Activated naive CD4-positive, alpha-beta T cell (primary cell): ENCODE measurements at places on chromosomes 3 and 15.

DNA sequence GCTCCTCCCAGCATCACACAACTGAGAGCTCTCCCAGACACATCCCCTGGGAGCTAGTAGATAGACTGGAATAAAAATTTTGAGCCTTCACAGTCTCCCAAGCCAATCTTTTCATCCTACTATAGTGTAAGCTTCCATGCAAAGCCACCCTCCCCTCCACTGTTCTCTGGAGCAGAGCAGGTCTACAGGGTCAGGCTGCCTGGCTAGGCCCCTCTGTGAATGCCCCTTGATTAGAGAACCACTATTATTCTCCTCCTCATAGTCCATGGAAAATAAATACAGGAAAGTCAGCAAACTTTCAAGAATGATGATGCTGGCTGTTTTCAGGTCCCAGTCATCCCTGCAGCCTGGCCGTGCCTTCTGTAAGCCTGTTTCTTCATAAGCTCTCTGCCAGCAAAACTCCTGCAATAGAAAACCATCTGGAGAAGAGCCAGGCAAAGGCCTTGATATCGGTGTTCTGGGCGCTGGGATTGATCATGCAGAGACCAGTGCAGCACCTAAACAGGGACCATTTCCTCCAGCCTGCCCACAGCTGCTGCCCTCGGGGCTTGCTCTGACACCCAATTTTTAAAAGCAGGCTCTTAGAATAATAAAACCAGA, 51.7 kb downstream of the CRYGS start:
- DNase-seq = no peak

DNA sequence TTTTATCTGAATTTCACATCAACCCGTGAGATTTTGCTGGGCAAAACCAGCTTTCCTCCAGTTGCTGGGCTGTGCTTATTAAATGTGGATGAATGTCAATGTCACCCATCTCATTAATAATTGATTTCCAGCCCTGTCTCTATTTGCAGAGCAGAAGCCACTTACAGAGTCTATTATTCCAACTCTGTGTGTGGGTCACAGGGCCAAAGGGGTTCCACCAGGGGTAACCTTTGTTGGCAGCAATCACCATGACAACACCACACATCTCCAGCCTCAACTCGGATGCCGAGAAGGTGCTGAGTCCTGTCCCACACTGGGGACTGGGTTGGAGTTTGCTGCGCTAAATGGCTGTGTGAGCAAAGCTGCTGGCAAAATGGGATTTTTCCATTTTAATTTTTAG, 51.1 kb upstream of the WNT5A start:
- no peak for DNase-seq

DNA sequence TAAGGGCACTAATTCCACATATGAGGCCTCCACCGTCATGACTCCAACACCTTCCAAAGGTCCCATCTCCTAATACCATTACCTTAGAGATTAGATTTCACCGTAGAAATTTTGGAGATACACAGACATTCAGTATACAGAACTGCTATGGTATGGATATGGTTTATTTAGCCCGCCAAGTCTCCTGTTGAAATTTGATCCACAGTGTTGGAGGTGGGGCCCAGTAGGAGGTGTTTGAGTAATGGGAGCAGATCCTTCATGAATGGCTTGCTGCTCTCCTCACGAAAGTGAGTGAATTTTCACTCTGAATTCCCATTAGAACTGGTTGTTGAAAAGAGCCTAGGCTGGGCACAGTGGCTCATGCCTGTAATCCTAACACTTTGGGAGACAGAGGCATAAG, 7.4 kb downstream of the MKRN3 start:
- no peak for DNase-seq

- no peak for DNase-seq
Observed at GRCh38 chr3:136749091-136749490, 3.1 kb downstream of the STAG1 start.

GRCh38 chr3:186679151-186679550, 13.3 kb downstream of the HRG start:
- no peak for DNase-seq

DNA sequence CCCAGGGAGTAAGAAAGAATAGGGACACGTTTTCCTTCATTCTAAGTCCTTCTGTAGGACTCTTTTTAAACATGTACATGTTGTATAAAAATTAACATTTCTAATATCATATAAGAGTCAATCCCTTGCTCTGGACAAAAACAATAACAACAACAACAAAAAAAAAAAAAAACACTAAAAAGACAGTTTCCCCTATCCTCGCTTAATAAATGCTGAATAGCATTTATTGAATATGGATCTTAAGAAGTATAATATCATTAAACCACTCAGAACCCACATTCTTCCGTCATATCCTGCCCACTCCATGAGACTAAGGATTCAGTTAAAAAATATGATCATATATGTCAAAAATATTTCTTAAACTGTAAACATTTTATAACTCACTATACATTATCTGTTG, 145.1 kb downstream of the AQP9 start:
- no peak for DNase-seq

DNA sequence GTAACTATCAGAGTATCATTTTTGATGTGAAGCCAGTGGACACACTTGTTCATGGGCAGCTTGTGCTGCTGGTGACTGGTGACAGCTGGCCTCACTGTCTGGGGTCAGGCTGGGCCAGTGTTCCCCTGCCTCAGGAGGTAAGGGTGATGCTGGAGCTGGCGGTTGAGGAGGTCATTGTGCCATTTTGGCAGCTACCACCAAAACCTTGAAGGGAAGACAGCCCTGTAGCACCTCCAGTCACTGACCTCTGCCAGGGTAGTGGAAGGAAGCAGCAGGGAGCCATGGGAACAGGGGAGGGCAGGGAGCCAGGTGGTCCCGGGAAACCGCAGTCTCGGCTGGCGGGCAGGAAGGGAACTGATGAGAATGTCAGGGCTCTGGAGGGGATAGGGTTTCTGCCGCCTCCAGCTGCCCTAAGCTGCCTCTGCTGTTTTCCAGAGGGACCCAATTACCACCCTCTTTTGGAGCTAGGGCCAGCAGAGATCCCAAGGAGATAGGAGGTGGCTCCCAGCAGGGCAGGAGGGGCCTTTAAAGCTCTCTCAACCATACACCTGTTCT, 24.8 kb downstream of the FOXL2NB start:
- no peak for DNase-seq

DNA sequence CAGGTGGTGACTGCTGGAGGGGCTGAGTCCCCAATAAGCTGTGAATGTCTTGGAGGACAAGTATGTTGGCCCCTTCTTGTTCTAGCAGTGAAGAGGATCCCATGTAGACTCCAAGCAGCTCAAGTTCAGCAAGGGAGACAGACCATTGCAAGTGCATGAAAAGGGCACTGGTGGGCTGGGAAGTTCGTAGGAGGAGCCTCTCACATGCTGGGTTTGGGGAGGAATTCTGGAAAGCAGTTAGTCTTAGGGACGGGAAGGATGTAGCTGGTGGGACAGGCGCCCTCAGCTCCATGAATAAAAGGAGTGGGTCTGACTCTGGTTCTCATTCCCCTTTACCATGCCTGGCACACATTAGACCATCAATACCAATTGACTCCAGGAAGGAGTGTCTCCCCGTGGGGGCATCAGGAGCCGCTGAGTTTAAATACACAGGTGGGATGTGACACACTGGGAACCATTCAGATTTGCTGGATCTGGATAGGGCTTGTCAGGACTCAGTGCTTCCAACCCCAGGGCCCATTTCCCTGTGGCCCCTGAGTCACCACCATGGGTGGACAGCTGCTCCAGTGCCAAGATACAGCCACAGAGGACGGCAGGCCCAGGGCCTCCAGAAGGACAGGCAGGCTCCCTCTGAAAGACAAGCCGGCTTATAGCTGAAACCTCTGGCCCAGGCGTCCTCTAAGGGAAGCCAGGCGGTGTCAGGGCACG, 552 bp upstream of the XYLB start:
- no peak for DNase-seq

- DNase-seq = no peak
Observed at GRCh38 chr3:55965776-55966175, 478.7 kb upstream of the WNT5A start.

DNA sequence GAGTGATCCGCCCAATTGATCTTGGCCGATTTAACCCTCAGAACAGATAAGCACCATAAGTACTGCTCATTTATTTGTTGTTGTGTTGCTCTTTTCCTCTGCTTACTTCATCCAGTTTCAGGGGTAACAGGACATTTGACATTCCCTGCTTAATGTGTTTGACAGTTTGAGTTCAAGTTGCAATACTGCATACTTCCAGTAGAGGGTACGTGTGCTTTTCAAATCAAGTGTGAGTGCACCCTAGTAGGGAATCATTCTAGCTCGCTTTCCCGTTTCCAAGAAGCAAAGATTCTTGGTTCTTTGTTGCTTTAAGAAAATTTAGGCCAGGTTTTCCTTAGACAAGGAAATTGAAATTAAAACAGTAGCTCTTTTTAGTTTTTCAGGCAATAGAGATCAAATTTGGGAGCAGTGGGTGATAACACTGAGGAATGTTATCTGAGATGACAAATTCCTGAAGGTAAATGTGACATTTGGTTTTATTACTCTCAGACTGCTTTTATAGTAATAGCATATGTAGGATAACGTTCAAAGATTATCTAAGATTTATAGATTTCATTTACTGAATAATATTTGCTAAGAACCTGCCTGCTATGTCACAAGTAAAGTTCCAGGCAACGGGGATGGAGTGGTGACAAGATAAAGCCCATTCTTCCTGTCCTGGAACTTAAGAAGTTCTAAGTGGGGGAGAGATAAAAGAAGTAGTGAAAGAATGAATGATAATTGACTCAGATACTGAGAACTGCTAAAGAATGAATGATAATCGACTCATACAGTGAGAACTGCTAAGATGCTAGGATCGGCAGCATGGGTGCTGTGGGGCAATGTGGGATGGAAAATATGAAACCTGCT, 73.3 kb downstream of the SYNPR start:
- no peak for DNase-seq

- no peak for DNase-seq
Observed at GRCh38 chr3:71050538-71051258, 532.8 kb downstream of the FOXP1 start.

- no peak for DNase-seq
Observed at GRCh38 chr3:125683067-125683829, 88.0 kb upstream of the OSBPL11 start.

DNA sequence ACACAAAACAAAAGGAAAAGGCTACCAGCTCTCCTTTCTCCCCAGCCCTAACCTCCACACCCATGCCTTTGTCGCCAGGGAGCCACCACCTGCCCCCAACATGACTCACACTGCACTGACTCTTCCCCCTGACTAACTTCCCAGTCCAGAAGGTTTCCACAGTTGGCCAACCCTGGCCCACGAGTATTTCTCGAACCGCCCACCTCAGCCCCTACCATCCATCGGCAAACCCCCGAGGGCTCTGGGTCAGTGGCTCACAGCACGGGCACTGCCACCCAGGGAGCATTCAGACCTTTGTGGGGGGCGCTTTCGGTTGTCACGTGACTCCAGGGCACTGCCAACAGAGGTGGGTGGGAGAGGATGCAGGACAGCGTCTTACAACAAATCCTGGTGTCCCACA, 152.3 kb downstream of the LRRC28 start:
- no peak for DNase-seq

GRCh38 chr3:60809857-60810610, 441.2 kb downstream of the FHIT start:
- DNase-seq = no peak

GRCh38 chr3:17088602-17089313, 204.0 kb downstream of the PLCL2 start:
- DNase-seq = no peak

DNA sequence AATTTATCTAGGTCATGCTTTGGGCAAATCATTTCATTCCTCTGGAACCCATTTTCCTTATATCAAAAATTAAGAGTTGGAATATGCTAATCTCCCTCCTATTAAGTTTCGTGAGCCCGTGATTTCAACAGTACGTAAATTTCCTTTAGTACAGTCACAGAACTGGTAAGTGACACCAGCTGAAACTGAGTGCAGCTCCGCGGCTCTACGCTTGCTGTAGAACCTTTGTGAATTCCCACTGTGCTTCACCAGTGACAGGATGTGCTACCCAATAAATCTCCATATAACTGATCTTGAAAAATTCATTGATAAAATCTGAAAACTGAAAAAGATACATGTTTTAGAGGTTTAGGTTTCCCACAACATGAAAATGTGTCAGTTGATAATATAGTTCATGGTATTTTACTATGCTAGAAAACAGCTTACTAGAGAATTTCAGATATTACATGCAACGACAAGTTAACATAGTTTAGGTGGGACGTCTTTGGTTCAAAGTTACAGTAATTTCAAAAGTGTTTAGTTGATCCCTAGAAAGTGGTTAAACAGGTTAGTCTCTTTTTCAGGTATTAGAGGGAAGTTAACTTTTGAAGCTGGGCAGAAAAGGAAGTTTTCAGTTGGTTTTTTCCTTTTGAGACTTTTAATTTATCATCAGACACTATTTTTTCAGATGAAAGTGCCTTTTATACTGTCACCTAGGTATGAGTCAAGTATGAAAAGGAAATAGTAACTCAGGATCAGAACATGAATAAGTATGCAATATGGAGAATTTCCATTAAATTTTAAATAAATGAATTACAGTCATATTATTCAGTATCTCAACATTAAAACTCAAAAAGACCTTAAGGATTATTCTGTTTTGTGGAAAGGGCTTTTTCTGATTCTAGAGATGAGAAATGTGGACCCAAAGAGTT, 57.0 kb downstream of the PPARG start:
- DNase-seq = no peak

GRCh38 chr15:62868507-62868906, 174.0 kb upstream of the TPM1 start:
- no peak for DNase-seq

DNA sequence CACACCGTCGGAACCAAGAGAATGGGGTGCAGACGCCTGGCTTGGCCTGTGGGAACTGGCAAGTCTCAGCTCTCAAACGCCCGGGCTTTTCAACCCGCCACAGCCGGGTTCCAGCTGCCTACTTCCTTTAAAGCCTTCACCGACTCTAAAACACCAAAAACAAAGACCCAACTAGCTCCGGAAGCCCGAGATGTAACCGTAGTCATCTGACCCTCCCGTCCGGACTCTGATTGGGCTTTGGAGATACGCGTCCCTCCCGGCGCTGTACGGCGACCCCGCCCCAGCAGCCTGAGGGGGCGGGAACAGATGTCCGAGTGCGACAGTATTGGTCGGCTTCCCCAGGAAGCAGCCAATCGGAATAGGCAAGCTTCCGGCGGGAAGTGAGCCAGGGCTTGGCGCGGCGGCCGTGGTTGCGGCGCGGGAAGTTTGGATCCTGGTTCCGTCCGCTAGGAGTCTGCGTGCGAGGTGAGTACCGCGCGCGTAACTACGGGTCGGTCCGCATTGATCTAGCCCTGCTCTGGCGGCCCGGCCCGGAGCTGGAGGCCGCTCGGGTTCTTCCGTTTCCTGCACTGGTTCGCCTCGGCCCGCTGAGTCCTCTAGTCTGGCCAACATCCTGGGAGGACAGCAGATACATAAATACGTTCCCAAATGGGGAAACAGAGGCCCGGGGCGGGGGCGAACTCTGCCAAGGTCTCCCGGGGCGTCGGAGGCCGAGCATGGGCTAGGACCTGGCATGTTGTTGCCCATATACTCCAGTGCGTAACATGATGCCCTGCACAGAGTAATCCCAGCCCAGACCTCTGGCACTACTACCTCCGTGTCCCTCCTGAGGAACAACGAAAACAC, at the start of gene BLM:
TSS of gene BLM (plus strand) at position 371 of the 846 bp plus-strand sequence. CDS start 30,047 bp downstream, outside the sequence.
- DNase-seq = peak; percentile 79

DNA sequence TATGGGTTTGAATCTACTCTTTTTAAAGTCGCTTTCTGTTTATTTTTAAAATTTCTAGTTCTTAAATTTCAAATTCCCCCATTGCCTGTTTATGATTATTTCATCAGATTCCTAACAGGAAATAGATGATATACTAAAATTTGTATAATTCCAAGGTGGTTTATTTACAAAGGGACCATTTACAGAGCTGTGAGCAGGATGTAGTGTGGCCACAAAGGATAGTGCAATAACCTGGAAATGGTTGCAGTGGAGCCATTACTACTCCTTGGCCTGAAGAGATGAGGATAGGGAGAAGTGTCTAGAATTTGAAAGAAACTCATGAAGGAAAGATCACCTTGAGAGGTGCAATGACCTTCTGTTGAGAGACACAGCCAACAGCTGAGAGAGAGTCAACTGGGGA, 58.5 kb upstream of the AP4E1 start:
- DNase-seq = no peak
